SJSA1 (cell line): ENCODE measurements at places on chromosomes 6 and 20. TPM values are rescaled to one million over a fixed set of nuclear protein-coding genes. Genes with fewer than 3 reads are reported as not detected.
A peak's percentile ranks its signal among the peaks of the same experiment; 100 is the strongest.

The CNKSR3 gene
- total RNA-seq: 11.4 and 14.7 TPM in 2 replicates

The OPRM1 gene
- total RNA-seq: not detected in 2 replicates

The KHDC1L gene
- total RNA-seq: not detected in 2 replicates

GRCh38 chr6:125953502-125953875 is 3.1 kb upstream of the HINT3 start:
- H3K4me3 ChIP-seq: no peak overlapping the region
- H3K27me3 ChIP-seq: no peaks in the 10 kb centered on the region

- no peaks in the 10 kb centered on the region for H3K4me1 ChIP-seq
- H3K4me3 ChIP-seq: no peak overlapping the region
- H3K27ac ChIP-seq: no peak overlapping the region
- no peaks in the 10 kb centered on the region for H3K36me3 ChIP-seq
Observed at GRCh38 chr6:128111096-128111495, 210.2 kb upstream of the THEMIS start.

DNA sequence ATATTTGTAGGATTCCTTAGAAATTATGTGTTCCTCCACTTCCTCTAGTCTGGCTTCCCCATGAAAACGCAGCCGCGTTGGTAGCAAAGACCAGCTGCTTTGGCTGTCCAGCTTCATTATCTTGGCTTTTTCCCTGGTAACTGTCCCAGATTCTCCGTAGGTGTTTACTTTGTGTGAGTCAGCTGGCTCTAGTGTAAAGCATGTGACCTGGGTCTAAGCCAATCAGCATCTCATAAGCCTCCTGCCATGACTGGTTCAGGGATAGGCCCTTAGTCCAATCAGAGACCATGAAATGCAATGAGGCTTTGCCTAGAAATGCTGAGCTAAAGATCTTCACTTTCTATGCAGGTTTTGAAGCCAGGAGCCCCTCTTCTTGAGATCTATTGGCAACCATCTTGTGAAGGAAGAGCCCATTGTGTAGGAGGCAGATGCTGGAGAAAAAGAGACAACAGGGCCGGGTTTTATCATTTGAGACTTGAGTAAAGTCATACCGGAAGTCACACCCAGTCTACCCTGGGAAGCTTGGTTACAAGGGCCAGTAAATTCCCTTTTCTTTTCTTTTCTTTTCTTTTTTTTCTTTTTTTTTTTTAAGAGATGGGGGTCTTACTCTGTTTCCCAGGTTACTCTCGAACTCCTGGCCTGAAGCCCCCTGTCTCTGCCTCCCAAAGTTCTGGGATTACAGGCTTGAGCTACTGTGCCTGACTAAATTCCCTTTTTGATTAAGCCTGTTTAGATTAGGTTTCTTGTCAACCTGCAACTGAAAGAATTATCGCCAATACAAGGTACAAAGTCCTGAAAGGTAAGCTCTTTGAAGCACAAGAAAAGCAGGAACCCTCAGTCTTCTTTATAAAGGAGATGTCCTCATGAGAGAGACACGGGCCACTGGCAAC is 256.5 kb upstream of the RREB1 start:
- no peaks in the 10 kb centered on the region for H3K36me3 ChIP-seq
- no peaks in the 10 kb centered on the region for H3K27me3 ChIP-seq
- no peak overlapping the region for H3K4me3 ChIP-seq
- H3K4me1 ChIP-seq: peaks cover 3% of the 10 kb centered on the region; the same call in 1 of the 2 replicates
- peak; percentile 28 for DNase-seq

DNA sequence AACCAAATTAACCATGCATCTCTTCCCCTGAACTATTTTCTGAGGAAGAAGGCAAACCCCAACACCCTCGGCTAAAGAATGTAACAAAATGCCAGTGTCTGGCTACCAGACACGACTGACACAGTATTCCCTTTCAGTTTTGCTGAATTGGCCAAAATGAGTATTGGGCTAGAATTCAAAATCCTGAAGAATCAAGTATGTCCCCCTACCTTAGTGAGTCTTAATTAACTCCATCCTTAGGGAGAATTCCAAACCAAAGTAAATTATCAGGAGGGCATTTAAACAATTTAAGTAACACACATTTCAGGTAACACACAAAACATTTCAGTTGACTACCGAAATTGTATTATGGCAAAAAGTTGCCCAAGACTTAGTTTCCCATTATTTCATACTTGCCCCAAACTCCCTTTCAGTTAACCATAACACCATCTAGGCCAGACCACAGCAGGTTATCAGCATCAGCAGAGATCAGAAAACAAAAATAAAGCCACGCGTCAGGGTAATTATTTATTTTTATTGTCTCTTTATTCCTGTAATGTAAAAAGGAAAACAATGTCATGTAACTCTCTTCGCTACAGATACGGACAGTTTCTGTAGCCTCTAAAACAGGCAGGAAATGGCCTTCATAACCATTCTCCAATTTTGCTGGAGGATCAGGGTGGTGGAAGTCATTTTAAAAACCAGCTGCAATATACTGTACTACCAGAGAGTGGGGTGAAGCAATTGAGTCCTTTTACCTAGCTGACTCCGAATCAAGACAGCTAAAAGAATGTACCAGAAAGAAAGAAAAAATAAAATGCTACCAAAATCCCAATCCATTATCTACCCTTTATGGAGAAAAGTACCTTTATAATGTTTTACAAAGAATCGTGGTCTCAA is 1.9 kb downstream of the SNX5 start:
- H3K4me1 ChIP-seq: peaks cover 39% of the 10 kb centered on the region
- no peaks in the 10 kb centered on the region for H3K27me3 ChIP-seq
- peak overlapping the region; percentile 97 for H3K27ac ChIP-seq
- DNase-seq: peak; percentile 38
- H3K4me3 ChIP-seq: peak overlapping the region; percentile 75

GRCh38 chr20:33423141-33423834 is 20.3 kb downstream of the SNTA1 start:
- H3K27ac ChIP-seq: peak overlapping the region; percentile 75
- H3K27me3 ChIP-seq: no peaks in the 10 kb centered on the region
- no peak overlapping the region for H3K4me3 ChIP-seq
- peak; percentile 67 for DNase-seq
